ENCODE measurements at places on chromosomes 7 and 10. TPM values are rescaled to one million over a fixed set of nuclear protein-coding genes. Genes with fewer than 3 reads are reported as not detected.

Gene PLAU
- total RNA-seq, result 16.1 TPM

DNA sequence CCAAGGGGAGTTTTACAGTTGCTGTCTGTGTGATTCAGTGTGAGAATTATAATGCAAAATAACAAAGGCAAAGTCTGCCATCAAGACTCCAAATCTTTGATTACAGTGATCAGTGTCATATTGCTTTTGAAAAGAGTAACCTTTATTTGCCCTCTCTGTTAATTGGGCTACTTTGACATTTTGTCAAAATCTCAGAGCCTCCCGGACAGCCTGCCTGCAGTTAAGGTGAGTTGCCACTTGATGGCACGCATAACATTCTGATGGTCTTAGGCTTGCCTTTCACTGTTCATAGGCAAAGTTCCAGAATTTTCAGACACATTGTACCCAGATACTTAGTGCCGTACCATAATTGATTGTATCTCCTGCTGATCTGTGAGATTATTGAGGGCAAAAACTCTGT is 253.5 kb downstream of the ABCA13 start:
- no peaks in the 10 kb centered on the region for H3K36me3 ChIP-seq
- no peaks in the 10 kb centered on the region for H3K27me3 ChIP-seq
- no peak overlapping the region for H3K4me3 ChIP-seq
- no peak overlapping the region for H3K27ac ChIP-seq
- peak; percentile 21 for DNase-seq

DNA sequence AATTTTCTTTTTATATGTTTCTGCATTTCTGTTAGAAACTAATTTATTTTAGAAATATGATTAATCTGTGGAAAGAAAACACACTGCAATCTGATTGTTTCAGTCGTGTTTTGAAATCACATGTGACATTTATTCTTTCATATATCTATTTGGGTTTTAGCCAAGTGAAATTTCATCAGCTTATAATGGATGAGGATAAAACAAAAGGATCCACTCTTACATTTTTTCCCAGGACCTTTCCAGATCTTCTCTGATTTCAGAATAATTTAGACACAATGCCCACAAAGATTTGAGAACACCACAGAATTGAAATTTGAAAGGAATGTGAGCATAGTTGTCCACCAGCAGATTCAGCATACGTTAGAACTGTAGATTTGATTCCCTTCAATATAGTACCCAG is 29.1 kb downstream of the CBLL1 start:
- H3K4me1 ChIP-seq, result no peaks in the 10 kb centered on the region
- H3K4me3 ChIP-seq, result no peak overlapping the region
- no peaks in the 10 kb centered on the region for H3K36me3 ChIP-seq
- no peaks in the 10 kb centered on the region for H3K27me3 ChIP-seq
- DNase-seq, result no peak
- H3K27ac ChIP-seq, result no peak overlapping the region

GRCh38 chr7:50771120-50772002 is 11.3 kb downstream of the GRB10 start:
- no peaks in the 10 kb centered on the region for H3K36me3 ChIP-seq
- DNase-seq, result no peak
- H3K4me3 ChIP-seq, result no peak overlapping the region
- H3K4me1 ChIP-seq, result peaks cover 41% of the 10 kb centered on the region

Gene PSTK
- not detected for total RNA-seq

Gene LIPF
- total RNA-seq, result 13,906 TPM

DNA sequence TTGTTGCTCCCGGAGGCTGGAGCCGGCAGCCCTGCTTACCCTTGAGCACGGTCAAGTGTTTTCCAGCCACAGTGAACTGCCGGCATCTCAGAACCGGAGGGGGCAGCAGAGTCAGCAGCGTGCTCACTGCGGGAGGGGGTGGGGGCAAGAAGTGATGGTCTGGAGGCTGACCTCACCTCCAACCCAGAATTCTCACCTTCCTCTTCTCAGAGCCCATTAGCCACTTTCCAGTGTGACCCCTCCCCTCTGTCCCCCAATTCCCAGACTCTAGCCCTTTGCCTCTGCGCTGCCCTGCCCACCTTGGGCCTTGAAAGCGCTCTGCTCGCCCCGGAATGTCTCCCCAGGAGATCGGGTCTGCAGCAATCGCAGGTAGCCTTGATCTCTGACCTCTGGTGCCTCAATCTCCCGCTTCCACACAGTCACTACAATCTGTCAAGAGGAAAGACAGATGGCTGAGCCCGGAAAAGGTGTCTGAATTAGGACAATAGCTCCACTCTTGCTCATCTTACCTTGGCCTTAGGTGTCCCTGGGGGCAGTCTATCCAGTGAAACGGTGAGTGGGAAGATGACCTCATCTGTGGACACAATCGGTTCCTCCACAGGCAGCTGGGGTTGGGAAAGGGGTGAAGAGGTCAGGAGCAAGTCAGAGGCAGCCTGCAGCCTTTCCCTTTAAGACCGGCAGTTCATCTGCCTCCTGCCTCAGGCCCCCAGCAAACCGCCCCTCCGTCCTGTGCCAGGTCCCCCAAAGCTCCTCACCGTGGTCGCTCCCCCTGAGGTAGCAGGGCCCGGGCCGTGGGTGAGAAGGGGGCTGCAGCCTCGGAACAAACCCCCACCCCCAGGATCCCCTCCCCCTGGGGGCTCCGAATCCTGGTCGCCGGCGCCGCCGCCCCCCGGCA is 942 bp downstream of the TRAPPC14 start:
- H3K27me3 ChIP-seq, result no peaks in the 10 kb centered on the region
- peaks cover 60% of the 10 kb centered on the region for H3K4me1 ChIP-seq
- peak; percentile 72 for DNase-seq
- peak overlapping the region; percentile 81 for H3K4me3 ChIP-seq
- peaks cover 45% of the 10 kb centered on the region for H3K36me3 ChIP-seq
- H3K27ac ChIP-seq, result peak overlapping the region; percentile 90

GRCh38 chr10:20977300-20977699 is 80.2 kb upstream of the NEBL start:
- H3K4me3 ChIP-seq, result no peak overlapping the region
- no peaks in the 10 kb centered on the region for H3K36me3 ChIP-seq
- H3K27me3 ChIP-seq, result no peaks in the 10 kb centered on the region
- peaks cover 3% of the 10 kb centered on the region for H3K4me1 ChIP-seq
- H3K27ac ChIP-seq, result no peak overlapping the region
- peak; percentile 19 for DNase-seq

Gene RARRES2
- 33.5 TPM for total RNA-seq

GRCh38 chr7:75637854-75638593 is 100.7 kb downstream of the HIP1 start:
- H3K27me3 ChIP-seq, result no peaks in the 10 kb centered on the region
- H3K27ac ChIP-seq, result no peak overlapping the region
- peak overlapping the region; percentile 77 for H3K4me3 ChIP-seq
- H3K36me3 ChIP-seq, result no peaks in the 10 kb centered on the region

- H3K36me3 ChIP-seq, result no peaks in the 10 kb centered on the region
- H3K27me3 ChIP-seq, result no peaks in the 10 kb centered on the region
- DNase-seq, result no peak
- H3K27ac ChIP-seq, result no peak overlapping the region
These were observed 34.9 kb upstream of the PTF1A start for GRCh38 chr10:23157239-23157681.

Gene RNF148
- total RNA-seq, result not detected

GRCh38 chr10:110872984-110873923 is 1.5 kb downstream of the PDCD4 start:
- peak overlapping the region; percentile 87 for H3K4me3 ChIP-seq
- H3K27me3 ChIP-seq, result no peaks in the 10 kb centered on the region
- peaks cover 23% of the 10 kb centered on the region for H3K4me1 ChIP-seq
- peak; percentile 48 for DNase-seq
- peak overlapping the region; percentile 98 for H3K27ac ChIP-seq

DNA sequence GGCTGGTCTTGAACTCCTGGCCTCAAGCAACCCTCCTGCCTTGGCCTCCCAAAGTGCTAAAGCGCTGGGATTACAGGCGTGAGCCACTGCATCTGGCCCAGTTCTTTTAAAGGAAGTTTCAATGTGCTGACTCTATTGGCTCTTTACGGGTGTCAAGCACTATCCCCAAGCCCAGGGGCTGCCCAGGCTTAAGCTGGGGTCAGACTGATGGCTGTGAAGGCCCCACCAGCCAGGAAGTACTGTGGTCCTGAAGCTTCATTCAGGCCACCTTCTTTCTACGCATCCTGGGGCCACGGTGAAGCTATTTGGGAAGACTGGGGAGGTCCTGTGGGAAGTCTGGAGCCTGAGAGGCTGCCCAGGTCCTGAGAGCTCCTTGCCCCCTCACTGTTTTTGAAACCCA is 8.0 kb downstream of the GPR15LG start:
- H3K4me3 ChIP-seq, result no peak overlapping the region
- no peak overlapping the region for H3K27ac ChIP-seq
- peaks cover 5% of the 10 kb centered on the region for H3K27me3 ChIP-seq
- H3K4me1 ChIP-seq, result no peaks in the 10 kb centered on the region

Gene ANKRD61
- 1.3 TPM for total RNA-seq
